ENCODE measurements at places on chromosomes 3 and 15.

DNA sequence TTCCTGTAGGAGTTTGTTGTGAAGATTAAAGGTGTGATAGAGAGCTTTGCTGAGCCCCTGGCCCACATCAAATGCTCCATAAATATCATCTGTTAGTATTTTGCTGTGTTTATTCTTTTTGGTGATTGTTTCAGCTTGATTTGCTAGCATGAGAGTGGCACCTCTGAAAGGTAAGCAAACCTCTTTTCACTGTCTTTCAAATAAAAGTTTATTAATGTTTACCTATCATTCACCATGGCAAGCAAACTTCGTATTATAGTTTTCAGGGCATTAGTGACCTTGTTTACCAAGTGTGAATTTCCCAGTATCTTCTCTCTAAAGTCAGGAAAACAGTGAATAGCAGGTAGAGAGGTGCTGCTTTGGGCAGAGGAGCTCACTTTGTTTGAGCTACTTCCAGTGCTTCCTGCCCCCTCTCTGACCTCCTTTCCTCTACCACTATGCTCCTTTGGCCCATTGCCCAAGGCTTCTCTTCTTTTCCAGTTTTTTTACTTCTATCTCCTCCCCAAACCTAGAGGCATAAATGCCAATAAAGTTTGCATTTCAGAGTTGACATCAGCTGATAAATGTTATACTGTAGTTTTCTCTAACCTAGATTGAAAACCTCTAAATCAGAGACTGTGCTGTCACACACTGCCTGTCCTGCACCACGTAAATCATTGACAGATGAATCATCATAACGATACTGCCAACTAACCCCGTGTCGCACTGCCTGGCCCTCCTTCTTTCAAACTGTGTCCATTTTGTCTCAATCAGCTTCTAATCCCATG is 569.0 kb downstream of the TUSC7 start:
- no peak for DNase-seq

DNA sequence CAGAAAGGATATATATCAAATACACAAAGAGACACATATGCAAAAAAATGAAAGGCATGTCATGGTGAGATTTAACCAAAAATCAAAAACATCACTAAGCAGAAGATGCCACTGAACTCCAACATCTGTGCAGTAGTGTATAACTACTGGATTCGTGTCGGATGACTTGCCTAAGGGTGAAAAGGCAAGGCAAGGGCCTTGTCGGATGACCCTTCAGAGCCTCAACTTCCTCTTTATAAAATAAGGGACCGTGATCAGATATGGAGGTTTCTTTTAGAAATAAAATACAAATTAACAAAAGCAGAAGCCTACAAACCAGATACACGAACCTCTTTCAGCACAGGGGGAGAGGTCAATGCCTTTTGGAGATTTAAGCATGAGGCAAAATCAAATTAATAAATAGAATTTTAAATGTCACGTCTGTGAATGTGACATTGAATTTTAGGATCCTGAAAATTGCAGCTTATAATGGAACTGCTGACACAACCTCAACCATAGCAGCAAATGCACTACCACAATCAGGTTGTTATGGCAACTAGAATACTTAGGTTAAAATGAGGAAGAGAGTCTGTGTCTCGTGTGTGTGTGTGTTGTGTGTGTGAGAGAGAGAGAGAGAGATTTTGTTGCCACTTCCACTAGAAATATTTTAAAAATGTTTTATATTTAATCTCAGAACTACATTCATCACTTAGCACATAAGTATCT is 8.3 kb upstream of the CHRM5 start:
- no peak for DNase-seq

DNA sequence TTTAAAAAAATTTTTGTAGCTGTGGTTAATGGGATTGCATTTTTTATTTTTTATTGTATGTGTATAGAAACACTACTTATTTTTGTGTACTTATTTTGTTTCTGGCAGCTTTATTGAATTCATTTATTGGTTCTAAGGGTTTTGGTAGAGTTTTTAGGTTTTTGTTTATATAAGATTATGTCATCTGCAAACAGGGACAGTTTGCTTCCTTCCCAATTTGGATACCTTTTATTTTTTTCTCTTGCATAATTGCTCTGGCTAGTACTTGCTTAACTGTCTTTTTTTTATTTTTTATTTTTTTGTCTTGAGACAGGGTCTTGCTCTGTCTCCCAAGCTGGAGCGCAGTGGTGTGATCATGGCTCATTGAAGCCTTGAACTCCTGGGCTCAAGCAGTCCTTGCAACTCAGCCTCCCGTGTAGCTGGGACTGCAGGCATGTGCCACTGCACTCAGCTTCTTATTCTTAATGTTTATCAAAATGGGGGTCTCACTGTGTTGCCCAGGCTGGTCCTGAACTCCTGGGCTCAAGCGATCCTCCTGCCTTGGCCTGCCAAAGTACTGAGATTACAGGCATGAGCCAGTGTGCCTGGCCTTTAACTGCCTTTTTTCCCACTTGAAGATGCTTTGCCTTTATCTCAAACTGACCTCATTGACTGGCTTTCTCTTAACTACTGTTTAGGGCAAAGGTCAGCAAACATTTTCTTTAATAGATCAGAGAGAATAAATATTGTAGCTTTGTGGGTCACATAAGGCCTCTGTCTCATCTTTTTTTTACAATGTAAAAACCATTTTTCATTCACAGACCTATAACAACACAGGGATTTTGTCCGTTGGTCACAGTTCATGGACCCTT is 8.6 kb downstream of the TFG start:
- no peak for DNase-seq

DNA sequence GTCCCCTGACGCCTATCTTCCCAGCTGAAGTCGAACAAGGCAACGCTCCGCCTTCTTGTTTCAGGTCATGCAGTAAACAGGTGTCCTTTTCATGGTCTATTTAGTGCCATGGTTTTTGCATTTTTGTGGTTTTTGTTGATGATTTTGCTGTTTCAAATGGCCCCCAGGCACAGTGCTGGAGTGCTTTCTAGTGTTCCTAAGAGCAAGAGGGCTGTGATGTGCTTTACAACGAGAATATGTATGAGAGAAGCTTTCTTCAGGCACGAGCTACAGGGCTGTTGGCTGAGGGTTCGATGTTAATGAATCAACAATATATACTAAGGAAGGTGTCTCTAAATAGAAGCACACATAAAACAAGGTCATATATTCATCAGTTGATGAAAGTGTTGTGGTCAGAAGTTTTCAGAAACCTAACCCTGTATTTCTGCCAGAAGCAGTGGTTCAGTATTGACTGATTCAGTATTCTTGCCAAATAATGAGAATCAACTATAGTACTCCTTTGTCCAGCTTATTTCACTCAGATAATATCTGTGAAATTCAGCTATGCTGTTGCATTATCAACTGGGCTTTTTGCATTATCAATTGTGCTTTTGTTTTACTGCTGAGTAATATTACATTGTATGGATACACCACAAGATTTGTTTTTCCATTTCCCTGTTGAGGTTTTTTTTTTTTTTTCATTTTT is 18.5 kb downstream of the LIMD1 start:
- DNase-seq, result no peak

GRCh38 chr3:132346841-132347736 is 29.9 kb downstream of the ACP3 start:
- no peak for DNase-seq

DNA sequence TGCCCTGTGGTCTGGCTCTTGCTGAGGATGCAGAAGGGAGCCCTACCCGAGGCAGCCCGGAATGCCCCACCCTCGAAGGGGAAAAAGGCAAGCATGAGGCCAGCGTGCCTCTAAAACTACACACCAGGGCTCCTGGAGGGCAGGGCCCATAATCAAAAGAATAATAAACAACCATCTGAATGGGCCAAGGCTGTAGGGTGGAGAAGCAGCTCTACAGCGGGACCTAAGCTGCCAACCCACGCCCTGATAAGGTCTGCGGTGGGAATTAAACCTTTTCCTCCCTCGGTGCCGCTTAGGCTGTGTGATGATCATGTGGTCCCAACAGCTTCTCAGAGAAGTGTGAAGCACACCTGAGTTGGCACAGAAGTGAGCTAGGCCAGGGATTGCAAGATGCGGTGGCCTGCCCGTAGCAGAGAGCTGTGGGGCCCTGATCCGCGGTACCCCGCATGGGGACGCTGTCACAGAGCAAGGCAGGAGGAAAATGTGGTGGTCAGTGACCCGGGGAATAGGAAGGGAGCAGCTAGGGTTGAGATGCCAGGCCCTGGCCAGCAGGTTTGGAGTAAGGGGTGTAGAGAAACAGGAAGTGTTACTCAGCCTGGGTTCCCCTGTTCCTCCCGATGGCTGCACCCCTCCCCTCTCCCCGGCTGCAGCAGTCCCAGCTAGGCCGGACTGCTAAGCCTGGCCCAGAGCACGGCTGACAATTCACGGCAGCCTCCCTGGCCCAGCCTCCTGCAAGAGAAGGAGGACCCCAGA is 1.1 kb upstream of the C15orf62 start:
- no peak for DNase-seq

DNA sequence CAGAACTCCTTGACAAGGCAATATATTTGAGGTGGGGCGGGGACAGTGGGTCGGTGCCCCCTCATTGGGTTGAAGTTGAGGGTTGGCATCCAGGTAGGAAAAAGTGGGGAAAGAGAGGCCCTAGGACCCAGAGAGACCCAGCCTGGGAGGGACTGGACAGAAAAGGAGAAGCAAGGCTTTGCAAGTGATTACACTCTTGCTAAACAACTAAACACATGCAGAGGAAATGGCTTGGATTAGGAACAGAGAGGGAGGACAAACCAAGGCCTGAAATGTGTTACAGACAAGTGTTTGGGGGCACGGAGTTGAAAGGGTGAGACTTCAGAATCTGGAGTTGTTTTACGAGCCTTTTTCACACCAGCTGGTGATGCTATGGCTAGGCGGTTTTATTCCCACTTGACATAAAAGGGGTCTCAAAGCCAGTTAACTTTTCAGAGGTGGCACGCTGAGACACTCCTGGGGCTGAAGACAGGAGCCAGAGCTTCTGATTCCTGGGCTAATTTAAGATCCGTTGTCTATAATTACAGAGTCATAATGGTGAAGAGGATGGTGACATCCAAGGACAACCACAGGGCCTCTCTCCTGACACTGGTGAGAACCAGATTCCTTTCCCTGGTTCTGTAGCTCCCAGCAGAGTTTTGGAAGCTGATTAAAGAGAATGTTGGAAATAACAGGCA is 7.7 kb upstream of the KCTD6 start:
- no peak for DNase-seq

DNA sequence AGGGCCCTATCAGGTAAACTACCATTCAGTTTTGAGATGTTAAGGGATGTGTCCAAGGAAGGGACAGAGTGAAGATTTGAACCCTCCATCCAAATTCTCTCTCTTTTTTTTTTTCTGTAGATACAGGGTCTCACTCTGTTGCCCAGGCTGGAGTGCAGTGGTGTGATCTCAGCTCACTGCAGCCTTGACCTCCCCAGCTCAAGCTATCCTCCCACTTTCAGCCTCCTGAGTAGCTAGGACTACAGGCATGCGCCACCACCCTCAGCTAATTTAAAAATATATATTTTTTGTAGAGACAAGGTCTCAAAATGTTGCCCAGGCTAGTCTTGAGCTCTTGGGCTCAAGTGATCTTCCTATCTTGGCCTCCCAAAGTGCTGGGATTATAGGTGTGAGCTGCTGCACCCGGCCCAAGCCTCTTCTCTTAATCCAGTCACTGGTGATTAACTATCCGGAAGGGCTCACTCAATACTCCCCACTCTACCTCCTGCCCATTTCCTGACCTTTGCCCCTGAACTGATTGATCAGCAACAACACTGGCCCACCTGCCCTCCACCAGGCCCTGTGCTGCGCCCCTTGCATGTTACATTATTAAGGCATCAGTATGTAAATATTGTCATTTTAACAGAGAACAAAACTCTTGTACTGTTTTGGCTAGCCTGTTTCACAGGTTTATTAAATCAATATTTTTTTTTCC is 164.7 kb downstream of the CTNNB1 start:
- DNase-seq, result no peak

GRCh38 chr3:31300456-31301443 is 232.0 kb upstream of the STT3B start:
- DNase-seq, result no peak

- DNase-seq, result no peak
Observed at GRCh38 chr3:127480196-127480954, 110.2 kb downstream of the TPRA1 start.

GRCh38 chr15:41596972-41597371 is 38.0 kb downstream of the TYRO3 start:
- DNase-seq, result no peak

DNA sequence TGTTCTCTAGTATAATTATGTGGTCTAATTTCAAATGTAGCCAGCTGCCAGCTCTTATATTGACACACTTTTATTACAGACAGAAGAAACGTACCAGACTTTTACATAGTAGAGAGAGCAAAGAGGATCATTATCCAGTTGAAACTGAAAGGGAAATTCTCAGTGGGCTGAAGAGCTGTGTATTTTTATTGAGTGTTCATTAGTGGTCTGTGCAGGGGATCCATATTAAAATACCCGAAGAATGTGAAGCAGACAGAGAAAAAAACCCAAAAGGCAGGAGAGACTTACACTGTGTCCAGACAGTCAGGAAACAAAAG is 41.3 kb downstream of the MYRIP start:
- no peak for DNase-seq

DNA sequence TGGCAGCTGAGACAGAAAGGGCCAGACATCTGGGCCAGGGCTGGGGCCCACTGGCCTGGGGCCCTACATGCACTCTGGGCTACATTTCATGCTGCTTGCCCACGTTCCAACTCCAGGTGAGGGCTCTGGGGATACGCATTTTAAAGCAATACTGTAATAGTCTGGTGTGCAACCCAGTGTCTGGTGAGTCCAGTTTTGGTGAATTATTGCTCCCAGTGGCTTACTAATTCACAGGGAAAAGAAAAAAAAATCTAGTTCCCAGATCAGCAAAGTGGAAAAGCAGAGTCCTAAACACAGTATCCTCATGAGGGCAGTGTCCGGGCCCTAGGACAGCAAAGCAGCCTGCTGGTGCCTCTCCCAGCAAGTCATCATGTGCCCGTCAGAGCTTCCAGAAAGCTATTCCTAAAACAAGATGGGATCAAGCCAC is 82.4 kb downstream of the CCNL1 start:
- no peak for DNase-seq

GRCh38 chr15:64426845-64427465 is 33.4 kb upstream of the ZNF609 start:
- no peak for DNase-seq

DNA sequence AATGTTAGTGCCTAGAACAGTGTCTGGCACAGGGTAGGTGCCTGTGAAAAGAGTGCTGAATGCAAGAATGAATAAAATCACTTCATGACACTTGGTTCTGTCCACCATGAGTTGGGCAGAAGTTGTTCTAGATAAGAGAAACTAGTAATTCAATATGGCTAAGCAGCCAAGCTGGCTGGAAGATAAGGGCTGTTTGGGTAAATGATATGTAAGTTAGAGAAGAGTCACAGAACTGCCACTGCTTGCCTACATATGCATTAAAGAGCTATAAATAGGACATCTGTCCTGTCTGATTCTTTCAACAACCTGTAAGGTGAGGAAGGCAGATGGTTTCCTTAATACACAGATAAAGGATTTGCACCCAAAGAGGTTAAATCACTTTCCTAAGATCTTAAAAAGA is 13.1 kb downstream of the MTMR10 start:
- no peak for DNase-seq

- DNase-seq, result no peak
Observed at GRCh38 chr3:74722211-74722610, 107.8 kb upstream of the CNTN3 start.

All from stimulated activated CD4-positive, alpha-beta T cell treated with anti-CD3 and anti-CD28 coated beads, Interleukin-1b, Interleukin-23, amount 100 ng/mL, for 24 hours (primary cell).